T-cell (primary cell): ENCODE measurements at places on chromosomes 16 and 17. TPM values are rescaled to one million over a fixed set of nuclear protein-coding genes. Genes with fewer than 3 reads are reported as not detected.
A peak's percentile ranks its signal among the peaks of the same experiment; 100 is the strongest.

Gene ANKFY1
- total RNA-seq: 67.0 TPM

Gene TMEM98
- not detected for total RNA-seq

GRCh38 chr16:29231244-29231643, 175.3 kb downstream of the NPIPB11 start:
- DNase-seq: no peak
- no peak overlapping the region for H3K27ac ChIP-seq
- no peaks in the 10 kb centered on the region for H3K36me3 ChIP-seq
- H3K4me3 ChIP-seq: no peak overlapping the region
- H3K4me1 ChIP-seq: peaks cover 2% of the 10 kb centered on the region

DNA sequence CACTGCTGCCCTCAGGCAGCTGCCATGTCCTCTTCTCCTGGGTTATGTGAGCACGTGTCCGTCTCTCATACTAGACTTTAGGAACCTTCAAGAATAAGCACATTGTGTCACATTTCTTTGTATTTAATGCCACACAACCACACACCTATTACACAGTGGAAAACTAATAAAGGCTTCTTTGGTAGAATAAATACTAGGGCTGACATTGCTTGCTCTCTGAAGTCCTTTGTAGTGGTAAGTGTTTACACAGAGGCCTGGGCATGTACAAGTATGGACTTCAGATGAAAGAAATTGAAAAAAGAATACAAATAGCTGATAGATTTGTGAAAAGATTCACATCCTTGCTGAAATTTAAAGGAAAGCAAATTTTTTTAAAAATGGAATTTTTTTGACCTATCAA, 188.1 kb upstream of the CCL2 start:
- no peak for DNase-seq
- H3K4me3 ChIP-seq: no peak overlapping the region
- no peaks in the 10 kb centered on the region for H3K4me1 ChIP-seq
- no peaks in the 10 kb centered on the region for H3K36me3 ChIP-seq

DNA sequence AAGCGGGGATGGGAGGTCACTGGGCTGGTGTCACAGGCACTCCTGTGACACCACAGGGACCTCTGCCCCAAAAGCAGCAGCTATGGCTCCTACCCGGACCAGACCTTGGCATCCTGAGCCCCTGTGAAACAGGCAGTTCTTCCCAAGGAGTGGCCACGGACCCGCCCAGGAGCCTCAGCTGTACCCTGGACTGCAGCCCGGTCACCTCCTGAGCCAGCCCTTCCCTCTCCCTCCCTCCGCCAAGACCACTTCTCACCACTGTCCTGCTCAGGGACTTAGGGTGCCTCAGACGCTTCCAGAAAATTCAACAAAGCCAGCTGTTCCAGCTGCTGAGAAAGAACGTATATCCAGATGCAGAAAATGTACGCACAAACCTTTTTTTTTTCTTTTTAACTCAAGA, 13.9 kb upstream of the NCBP3 start:
- no peak overlapping the region for H3K27ac ChIP-seq
- peaks cover 10% of the 10 kb centered on the region for H3K36me3 ChIP-seq
- H3K4me3 ChIP-seq: no peak overlapping the region
- no peaks in the 10 kb centered on the region for H3K4me1 ChIP-seq

DNA sequence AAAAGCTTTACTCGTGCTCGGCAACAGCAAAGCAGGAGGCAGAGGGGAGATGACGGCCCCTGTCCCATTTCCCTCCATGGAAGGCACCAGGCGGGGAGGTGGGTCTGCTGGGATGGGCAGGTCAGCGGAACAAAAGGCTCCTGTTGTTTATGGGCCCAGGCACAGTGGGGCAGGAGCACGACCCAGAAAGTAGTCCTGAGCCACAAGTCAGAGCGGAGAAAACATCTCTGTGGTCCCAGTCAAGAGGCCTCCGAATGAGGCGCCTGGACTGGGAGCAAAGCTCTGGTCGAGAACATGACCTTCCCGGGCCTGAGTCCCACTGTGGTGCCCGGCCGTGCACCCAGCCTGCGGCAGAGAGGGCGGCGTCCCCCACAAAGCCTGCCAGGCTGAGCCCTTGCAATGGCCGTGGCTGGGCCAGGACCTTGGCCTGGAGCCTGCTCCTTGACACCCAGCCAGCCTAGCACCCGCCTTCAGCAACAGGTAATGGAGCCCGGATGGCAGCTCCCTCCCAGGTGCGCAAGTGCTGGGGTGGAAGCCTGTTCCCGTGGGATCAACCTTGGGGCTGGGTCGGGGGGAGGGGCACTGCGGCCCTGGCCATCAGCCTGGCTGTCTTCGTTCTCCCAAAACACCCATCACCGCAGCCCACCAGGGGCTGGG, 3.6 kb downstream of the RFNG start:
- peaks cover 8% of the 10 kb centered on the region for H3K36me3 ChIP-seq
- H3K4me3 ChIP-seq: no peak overlapping the region
- H3K27me3 ChIP-seq: no peaks in the 10 kb centered on the region
- no peak for DNase-seq
- H3K27ac ChIP-seq: no peak overlapping the region
- peaks cover 7% of the 10 kb centered on the region for H3K4me1 ChIP-seq

DNA sequence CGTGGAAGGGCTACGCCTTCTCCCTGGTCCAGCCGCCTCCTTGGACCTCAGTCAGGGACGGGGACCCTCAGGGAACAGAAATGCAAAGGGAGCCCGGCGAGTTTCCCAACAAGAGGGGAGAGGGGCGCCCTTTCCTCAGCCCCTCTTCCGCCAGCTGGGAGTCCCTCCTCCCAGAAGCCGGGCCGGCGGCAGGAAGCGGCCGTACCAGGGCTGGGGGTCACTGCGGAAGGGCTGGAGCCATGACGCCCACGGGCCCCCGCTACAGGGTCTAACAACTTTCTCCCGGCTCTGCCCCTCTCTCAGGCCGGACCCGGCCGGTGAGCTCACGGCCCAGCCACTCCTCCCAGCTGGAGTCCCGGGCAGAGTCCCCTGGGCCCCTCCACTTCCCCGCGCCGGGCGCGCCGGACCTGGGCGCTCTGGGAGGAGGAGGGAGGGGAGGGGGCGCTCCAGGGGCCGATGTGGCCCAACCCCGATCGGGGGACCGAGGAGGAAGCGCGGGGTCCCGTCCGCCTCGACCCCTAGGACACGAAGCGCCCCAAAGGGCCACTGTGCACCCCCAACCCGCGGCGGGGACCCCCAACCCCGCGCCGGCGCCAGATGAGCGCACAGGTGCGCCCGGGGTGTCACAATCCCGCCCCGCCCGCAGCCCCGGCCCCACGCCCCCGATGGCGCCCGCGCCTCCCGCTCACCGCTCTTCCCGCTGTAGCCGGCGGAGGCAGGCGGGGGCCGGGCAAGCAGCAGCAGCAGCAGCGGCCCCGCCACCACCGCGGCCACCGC, 578 bp downstream of the PGAP6 start:
- peaks cover 2% of the 10 kb centered on the region for H3K36me3 ChIP-seq
- DNase-seq: no peak
- H3K27me3 ChIP-seq: no peaks in the 10 kb centered on the region
- H3K4me3 ChIP-seq: peak overlapping the region; percentile 63
